ENCODE measurements at places on chromosomes 11 and 22.

GRCh38 chr11:73186886-73187285, 31.2 kb upstream of the P2RY2 start:
- no peak for DNase-seq

GRCh38 chr11:70429724-70430521, 31.6 kb downstream of the CTTN start:
- DNase-seq = no peak

- no peak for DNase-seq
These were observed 227.3 kb upstream of the ARHGAP42 start for GRCh38 chr11:100459811-100460210.

- DNase-seq = no peak
These were observed 175.5 kb downstream of the TBC1D22A start for GRCh38 chr22:46937939-46938338.

GRCh38 chr11:120818097-120818496, 205.8 kb upstream of the TBCEL start:
- DNase-seq = no peak

GRCh38 chr11:9664276-9665171, 647 bp downstream of the SWAP70 start:
- peak; percentile 87 for DNase-seq

- no peak for DNase-seq
These were observed 14.8 kb downstream of the OR5B3 start for GRCh38 chr11:58391879-58392278.

DNA sequence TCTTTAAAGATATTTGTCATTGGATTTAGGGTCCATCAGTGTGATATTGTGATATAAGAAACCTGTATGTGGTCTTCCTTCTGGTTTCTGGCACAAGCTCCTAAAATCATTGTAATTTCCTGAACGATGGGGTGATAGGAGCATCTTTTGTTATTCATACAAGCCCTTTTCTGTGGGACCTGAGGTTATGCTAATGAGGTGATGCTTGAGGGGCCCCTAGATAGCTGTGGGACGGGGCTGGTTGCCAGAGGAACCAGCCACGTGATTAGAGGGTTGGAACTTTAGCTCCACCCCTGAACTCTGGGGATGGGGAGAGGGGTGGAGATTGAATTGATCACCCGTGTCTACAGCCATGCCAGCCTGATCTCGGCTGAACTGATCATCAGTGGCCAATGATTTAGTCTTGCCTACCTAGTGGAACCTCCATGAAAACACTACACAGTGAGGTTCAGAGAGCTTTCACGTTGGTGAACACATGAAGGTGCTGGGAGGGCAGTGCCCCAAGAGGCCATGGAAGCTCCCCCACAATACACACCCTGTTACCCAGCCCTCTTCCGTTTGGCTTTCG, 62.8 kb downstream of the BCR start:
- no peak for DNase-seq

DNA sequence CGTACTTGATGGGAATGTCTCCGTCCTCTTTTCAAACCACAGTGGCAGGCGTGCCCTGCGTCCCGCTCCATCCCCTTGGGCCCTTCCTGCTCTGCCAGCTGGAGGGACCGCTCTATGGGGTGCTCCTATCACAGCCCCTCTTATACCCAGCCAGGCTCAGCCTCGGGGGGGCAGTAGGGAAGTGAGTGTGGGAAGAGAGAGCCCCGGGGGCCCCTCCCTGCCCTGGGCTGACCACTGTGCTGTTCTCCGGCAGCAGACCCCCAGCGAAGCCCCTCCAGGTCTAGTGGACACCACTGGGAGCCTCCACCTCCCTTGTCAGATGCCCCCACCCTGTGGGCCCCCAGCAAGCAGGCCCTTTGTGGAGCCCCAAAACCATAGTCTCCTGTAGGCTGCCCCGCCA, 572.5 kb downstream of the BRD1 start:
- peak; percentile 54 for DNase-seq

- DNase-seq = peak; percentile 40
These were observed 628.4 kb downstream of the BRD1 start for GRCh38 chr22:49199224-49199623.

DNA sequence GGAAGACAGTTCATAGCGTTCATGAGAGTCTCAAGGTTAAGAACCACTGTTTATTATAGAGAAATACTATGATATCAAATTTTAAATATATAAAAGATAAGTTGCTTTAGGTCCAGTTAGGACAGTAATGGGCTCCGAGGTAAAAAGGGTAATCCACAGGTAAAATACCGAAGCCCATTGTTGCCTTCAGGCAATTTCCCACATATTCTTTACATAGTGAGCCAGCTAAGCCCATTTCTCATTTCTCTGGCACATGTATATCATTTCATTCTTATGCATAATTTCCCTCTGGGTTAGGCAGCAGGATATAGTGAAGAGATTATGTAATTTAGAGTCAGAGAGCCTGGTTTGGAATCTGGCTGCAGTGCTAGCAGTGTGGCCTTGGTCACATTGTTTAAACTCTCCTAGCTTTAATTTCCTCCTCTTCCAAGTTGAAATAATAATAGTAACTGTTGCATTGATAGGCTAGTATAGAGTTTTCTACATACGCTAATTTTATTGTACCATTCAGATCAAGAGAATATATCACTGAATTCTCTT, 7.6 kb upstream of the POU2AF1 start:
- no peak for DNase-seq

DNA sequence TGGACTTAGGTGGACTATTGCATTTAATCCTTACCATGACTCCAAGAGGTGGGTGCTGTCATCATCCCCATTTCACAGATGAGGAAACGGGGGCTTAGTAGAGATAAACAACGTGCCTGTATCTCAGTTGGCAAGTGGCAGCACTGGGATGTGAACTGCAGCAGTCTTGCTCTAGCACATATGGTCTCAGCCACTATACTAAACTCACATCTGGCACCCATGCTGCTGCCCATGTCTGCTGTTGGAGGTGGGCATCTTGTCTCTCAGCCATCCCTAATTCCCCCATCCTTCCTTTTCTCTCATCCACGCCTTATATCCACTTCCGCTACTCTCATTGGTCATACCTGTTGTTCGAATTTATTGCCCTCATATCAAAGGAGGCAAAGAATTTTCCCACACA, 3.8 kb downstream of the PRG3 start:
- no peak for DNase-seq

DNA sequence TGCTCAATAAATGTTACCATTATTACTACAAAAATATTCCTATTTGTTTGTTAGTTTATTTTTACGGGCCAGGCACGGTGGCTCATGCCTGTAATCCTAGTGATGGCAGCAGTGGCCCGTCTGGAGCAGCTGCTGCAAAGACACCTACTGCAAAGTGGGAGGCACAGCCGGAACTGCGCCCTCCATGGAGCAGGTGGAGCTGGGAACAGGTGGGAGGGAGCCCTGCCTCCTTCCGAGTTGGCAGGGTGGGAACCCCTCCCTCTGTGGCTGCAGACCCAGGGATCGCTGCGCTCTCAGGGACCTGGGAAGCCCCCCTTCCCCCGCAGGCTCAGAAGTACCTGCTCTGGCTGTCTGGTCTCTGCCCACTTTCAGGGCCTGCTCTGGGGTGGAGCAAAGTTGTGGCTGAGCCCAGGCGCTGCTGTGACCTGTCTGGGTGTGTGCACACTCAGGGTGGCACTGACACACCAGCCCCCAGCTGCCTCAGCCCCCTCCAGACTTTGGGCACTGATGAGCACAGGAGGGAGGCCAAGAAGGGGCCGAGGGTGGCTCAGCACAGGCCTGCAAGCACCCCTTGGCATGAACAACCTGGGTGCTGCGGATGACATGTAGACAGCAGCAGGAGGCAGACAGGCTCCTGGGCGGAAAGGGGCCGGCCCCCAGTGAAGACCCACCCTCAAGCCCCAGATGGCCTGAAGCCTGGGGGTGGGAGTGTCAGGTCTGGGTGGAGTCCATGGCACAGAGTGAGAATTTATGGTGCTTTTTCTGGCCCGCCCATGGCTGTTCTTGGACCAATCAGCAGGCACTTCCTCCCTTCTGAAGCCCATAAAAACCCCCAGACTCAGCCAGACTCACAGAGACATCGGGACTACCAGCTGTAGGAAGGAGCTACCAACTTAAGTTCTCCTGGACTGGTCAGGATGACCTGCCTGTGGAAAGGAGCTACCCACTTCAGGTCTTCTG, 103.7 kb upstream of the CLMP start:
- no peak for DNase-seq

- no peak for DNase-seq
These were observed 14.3 kb downstream of the OR2AG2 start for GRCh38 chr11:6757373-6757967.

DNA sequence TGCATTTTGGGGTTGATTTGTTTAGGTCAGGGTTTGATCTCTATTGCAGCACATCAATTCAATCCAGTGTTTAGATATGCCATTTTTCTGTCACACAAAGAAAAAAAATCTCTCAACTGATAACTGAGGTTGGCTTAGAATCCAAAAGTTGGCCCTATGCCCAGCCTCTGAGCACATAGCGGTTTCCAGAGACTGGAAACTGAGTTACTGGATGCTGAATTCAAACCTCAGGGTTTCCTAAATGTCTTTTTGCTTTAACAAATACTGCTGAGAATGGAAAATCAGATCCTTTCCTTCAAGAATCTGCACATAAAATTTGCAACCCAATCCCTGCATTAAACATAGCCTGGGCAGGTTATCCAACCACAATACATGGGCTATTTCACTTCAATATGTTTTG, 4.0 kb downstream of the P4HA3 start:
- no peak for DNase-seq

- DNase-seq = peak; percentile 90
These were observed 23.6 kb downstream of the DUSP8 start for GRCh38 chr11:1548221-1549070.

DNA sequence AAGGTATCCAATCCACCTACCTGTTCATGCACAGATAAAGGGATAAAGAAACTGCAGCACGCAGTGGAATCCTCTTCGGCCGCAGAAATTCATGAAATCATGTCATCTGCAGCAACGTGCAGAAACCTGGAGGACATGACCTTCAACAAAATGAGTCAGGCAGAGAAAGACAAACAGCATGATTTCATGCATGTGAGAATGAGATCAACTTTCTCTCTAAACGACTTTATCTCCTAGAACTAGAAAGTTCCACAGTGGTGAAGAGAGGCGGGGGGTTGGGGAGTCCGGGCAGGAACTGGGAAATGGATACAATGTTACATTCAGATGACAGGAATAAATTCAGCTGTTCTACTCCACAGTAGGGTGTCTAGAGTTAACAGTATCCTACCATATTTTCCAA, 9.9 kb downstream of the RGL4 start:
- no peak for DNase-seq

GRCh38 chr11:74615311-74615710, 22.9 kb downstream of the POLD3 start:
- no peak for DNase-seq

DNA sequence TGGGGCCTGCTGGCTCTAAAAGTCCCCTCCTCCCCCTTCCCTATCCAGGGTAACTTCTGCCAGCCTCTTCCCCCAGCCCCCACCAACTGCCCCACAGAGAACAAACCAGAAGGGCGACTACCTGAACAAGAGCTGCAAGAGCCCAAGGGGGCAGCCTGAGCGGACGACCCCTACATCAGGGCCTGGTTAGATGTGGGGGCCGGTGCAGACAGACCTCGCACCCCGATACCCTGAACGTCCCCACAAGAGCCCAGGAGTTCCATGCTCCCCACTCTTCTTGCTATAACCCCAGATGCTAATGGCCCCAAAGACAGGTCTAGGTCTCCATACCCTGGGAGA, 20.7 kb downstream of the SUN2 start:
- no peak for DNase-seq

GRCh38 chr11:25938952-25939351, 393.0 kb upstream of the ANO3 start:
- no peak for DNase-seq

DNA sequence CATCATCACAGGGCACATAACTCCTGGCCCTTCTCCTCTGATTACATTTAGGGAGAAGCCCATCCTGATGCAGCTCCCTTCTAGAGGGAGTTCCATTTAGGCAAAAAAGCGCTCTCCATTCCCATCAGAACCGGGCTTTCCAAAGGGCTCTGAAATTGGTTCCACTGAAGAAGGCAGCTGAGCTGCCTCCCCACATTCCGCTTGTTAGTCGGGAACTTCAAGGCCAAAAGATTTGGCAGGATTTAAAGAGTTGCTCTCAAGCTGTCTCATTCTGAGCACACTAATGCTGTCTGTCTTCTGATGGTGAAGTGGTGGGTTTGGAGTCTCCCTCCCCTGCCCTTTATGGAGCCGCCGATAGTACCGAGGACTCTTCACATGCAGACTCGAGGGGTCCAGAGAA, 26.6 kb upstream of the CABP7 start:
- no peak for DNase-seq

DNA sequence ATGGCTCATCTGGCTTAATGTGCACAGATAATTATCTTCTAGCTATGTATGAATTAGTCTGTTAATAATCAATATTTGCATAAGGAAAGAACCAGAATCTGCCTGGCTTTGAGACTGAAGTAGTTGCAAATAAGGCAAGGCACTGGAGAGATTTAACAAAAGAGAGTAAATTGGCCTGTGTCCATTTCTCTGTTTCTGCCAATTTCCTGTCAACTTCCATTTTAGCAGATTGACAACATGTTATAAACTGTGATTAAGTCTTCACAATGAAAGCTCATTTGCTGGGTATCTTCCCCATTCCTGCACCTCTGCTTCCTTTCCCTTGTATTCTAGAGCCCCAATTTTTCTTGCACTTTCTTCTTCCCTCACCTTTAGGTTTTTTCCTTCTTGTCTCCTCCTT, 5.3 kb upstream of the TMEM123 start:
- no peak for DNase-seq

GRCh38 chr11:13277768-13278608, at the start of gene BMAL1:
Gene BMAL1, plus strand, starts transcription at chr11:13277790. Its CDS starts 76,519 bp downstream, at chr11:13354309.
- DNase-seq = peak; percentile 79

DNA sequence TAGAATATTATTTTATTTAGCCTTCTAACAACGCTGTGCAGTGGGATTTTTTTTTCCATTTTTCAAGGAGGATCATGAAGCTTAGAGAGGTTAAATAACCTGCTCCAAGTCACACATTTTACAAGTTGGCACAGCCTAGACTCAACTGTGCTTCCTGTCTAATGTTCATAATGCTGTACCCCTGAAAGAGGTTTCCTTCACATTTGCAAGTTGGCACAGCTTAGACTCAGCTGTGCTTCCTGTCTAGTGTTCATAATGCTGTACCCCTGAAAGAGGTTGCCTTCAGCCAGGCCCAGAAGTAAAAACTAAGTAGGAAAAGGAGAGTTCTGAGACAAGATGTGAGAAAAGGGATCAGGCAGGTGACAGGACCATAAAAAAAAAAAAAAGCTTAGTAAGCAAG, 7.9 kb upstream of the HEPACAM start:
- DNase-seq = no peak

GRCh38 chr11:61899146-61899841, 7.9 kb upstream of the FADS3 start:
- no peak for DNase-seq

GRCh38 chr22:37123649-37124048, 14.1 kb upstream of the TMPRSS6 start:
- no peak for DNase-seq

- no peak for DNase-seq
These were observed 477.9 kb downstream of the MIAT start for GRCh38 chr22:27135031-27135981.

DNA sequence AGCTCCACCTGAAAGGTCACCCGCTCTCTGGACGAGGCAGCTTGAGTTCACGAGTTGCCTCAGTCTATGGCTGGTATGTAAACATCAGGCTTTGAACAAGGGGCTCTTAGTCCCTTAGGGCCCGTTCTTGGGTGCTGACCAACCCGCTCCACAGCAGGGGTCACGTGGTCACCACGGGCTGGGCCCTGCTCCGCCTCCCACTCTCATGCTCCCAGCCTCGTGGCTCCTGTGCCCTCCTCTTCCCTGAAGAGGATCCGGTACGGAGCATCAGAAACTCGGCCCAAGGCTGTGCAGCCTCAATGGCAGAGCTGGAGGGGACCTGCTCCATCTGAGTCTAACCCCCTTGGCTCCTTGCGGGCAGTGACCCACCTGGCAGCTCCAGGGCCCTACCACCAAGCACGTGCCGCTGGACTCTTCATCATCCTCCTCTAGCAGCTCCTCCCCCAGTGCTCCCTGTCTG, 54.2 kb upstream of the TTLL12 start:
- DNase-seq = no peak
